ENCODE measurements at places on chromosomes 3 and 15.

DNA sequence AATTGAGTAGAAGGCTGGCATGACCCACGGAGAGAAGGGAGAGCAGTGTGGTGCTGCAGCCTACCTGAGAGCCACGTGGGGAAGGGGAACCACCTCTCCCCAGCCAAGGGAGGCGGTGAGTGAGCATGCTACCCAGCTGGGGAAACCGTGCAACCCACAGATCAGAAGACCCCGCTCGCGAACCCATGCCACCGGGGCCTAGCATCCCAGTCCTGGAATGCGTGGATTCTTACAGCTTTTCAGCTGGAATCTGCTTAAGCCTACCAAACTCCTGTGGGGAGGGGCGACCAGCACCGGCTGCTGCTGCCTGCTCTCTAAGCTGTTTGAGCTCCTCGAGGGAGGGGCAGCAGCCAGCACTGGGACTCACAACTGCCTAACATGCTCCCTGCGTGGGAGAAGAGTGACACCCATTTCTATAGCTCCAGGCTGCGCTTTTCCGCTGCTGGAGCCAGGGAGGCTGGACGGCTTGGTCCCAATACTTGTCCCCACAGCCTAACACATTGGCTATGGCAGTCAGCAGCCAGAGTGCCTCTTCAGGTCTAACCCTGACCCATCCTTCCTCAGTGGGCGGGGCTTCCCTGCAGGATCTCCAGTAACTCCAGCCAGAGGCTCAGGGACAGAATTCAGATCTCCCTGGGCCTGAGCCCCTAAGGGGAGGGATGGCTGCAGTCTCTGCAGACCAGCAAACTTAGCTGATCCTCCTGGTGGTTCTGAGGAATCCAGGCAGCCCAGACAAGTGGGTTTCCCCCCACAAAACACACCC, 20.0 kb upstream of the TEX55 start:
- DNase-seq: no peak

GRCh38 chr3:149592758-149593240, 65.0 kb downstream of the WWTR1 start:
- DNase-seq: no peak

- no peak for DNase-seq
Measured at GRCh38 chr3:146343551-146343950, 92.6 kb upstream of the PLSCR4 start.

DNA sequence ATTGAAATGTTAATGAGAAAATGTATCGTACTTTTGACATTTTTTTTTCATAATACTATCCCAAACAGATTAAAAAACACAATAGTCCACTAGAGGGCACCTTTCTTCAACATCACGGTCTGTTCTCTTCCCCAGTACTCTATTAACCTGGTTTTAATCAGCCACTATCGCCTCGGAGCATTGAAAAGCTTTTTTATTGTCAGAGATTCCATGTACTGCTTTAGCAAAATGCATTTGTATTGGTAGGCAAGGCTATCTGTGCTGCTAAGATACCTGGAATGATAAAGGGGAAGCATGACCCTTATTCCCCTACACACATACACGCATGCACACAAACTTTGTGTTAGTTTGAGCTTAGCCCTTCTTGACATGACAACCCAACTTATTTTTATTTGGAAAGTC, 160.1 kb upstream of the IL12A start:
- peak; percentile 83 for DNase-seq

- no peak for DNase-seq
Measured at GRCh38 chr15:93497291-93497690, 408.3 kb upstream of the RGMA start.

GRCh38 chr3:40972350-40972749, 227.0 kb upstream of the CTNNB1 start:
- no peak for DNase-seq

DNA sequence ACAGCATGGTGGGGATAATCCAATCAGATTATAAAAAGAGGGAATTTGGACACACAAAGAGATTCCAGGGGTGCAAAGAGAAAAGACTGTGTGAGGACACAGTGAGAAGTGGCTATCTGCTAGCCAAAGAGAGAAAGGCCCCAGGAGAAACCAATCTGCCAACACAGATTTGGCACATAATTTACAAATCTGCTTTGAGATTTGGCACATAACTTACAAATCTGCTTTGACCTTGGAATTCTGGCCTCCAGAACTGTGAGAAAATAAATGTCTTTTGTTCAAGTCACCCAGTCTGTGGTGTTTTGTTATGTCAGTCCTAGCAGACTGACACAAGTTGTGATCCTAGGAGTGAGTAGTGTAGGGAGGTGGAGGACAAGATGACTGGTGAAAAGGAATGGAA, 3.5 kb upstream of the TM4SF18 start:
- no peak for DNase-seq

GRCh38 chr15:77517579-77517978, 96.9 kb downstream of the HMG20A start:
- no peak for DNase-seq
